Lower leg skin (tissue), 4 donors: ENCODE measurements at places on chromosomes 13 and 19. TPM values are rescaled to one million over a fixed set of nuclear protein-coding genes. Genes with fewer than 3 reads are reported as not detected.
A peak's percentile ranks its signal among the peaks of the same experiment; 100 is the strongest.

ZNF667 gene
- total RNA-seq: 3.0 TPM

DNA sequence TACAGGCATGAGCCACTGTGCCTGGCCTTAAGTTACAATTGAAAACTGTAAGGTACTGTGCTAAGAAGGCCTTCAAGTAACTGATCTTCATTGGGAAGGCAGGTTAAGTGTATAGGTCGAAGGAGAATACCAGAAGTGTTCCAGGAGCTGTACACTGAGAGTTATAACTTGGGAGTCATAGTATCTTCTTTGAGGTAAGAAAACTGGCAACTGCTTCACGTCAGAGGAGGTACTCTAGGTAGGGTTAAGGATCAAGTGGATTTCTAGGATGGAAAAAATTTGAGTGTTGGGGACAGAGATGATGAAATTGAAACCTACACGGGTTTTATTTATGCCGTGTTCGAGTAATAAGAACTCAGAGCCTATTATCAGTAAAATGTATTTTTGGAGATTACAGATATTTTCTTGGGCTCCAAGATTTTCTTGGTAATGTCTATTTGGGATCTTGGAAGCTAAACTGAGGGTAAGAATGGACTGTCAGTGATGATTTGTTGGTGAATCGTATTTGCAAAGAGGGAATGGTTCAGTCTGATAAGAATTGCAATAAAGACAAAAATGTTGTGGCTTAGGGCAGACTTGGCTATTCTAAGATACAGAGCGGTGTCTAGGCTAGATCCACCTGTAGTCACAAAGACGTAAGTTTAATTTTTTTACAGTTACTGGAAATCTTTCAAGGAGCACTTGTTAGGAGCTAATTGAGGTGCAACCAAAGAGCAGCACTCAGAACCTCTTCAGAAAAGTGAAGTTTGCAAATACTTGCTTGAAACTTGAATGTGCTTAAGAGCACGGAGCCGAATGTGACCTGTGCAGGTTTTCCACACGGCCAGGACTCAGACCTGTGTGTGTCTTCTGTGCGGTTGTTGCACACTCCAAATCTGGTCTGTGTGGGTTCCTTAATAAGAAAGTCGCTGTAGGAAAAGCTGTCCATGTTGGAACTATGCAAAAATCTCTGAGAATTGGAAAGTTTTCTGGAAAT is 102.5 kb downstream of the URI1 start:
- no peak for DNase-seq

SHANK1 gene
- total RNA-seq: 1.0 TPM

ATP1A3 gene
- total RNA-seq: not detected

GRCh38 chr13:32362574-32362973 is 47.3 kb downstream of the BRCA2 start:
- no peak for DNase-seq

- peak; percentile 79 for DNase-seq
These were observed 441 bp downstream of the GJB2 start for GRCh38 chr13:20192158-20192835.

DNA sequence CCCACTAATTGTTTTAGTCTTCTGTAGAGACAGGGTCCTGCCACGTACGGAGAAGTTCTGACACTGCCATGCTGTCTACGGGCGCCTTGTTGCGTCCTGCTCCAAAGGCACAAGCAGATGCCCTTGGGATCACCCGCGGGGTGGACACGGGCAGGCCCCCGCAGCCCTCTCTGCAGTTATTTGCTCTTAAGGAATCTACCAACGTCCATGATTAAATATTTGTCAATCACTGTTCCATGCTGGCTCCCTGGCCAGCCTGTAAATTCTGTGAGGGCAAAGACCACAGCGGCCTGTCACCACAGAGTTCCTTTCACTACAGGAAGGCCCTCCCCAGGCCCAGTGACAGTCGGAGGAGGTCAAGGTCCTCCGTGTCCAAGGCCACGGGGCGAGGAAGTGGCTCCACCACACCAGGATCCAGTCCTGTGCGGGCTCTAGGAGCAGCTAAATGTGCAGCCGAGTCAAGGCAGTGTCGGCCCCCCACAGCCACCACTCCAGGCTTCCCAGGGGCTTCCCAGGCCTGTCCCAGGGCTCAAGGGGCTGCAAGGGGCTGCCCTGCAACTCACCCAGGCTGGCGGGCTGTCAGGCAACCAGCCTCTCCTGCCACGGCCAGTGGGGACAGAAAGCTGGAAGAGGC is 2.1 kb downstream of the RNF126 start:
- DNase-seq: no peak

ADGRE3 gene
- total RNA-seq: not detected

SYT3 gene
- total RNA-seq: 0.42 TPM

DNA sequence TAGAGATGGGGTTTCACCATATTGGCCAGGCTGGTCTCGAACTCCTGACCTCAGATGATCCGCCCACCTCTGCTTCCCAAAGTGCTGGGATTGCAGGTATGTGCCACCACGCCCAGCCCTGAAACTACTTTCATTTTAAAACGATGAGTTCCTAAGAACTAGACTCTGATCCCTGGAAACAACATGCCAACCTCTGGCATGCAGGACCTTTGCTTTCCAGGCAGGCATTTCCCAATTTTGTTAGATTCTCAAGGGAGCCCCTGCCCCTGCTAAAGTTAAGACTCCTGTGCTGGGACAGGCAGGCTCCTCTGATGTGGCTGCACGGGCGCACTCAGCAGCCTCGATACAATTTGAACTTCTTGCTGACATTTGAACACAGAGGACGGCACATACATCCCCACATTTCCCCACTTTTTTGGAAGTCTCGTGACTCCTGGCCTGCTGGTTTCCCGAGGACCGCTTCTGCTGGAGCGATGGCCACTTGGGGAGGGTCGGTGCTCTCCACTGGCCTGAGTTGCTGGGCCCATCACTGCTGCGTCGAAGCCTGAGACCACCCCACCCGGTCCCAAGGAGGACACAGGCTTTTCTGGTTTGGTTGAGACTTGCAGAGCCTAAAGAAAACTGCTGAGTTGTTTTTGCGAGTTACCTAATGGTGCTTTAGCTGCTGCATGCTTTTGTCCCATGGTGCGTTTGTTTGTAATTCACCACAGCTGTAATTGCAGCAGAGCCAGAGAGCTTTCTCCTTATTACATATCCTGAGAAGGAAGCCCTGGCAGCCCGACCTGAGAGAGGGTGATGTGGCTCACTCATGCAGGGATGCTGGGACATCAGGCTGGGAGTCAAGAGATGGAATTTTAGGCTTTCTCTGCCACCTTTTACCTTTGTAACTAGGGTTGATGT is 8.2 kb downstream of the ATP11A start:
- no peak for DNase-seq

GRCh38 chr13:52405767-52406494 is at the start of gene THSD1:
THSD1 (minus strand) TSS chr13:52406172; CDS start chr13:52402600, 3,572 bp downstream.
- DNase-seq: peak; percentile 36

PTPRH gene
- 1.3 TPM for total RNA-seq
